ENCODE measurements at places on chromosomes 6 and 20.
A peak's percentile ranks its signal among the peaks of the same experiment; 100 is the strongest.

DNA sequence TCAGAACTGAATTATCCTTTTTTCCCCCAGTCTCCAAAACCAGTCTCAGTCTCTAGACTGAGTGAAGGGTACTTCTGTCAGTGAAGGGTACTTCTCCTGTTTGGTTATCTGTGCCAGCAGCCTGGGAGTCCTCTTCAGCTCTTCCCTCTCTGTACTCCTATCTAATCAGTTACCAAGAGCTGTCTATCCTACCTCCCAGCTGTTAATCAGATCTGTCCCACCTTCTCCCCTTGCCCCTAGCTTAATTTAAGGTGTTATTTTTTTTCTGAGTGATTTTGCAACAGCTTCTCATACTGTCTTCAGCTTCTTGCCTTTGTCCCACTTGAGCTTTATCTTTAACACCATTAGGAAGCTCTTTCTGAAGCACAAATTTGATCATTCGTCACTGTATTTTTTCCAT lies 491.9 kb upstream of the SOX4 start:
- peak; percentile 30 for DNase-seq

DNA sequence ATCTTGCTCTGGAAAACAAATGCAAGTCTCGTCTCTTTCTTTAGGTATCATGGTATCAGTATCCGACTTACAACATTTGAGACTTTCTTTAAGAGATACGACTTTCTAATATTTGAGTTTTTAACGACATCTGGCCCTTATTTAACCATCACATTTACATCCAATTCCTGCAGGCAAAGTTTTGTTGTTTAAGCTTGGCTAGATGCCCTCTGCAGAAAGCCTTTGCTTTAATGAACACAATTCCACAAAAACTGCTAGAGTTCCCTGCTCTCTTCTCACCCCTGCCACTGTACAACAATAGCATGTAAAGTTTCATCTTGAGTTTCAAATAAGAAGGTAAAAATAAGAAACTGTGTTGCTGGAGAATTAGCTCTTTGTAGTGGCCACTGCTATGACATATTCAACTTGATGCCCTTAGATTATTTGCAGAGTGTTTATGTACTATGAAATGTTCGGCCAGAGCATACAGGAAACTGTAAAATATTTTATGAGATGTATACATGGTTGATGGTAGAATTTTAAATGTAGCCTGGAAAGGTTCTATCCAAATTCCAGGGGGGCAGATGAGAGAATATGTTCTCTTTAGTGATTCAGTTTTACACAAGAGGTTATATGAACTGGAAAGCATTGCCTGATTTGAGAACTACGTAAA lies 438.6 kb downstream of the CDC5L start:
- no peak for DNase-seq

GRCh38 chr6:67897998-67898607 lies 737.0 kb upstream of the ADGRB3 start:
- no peak for DNase-seq

DNA sequence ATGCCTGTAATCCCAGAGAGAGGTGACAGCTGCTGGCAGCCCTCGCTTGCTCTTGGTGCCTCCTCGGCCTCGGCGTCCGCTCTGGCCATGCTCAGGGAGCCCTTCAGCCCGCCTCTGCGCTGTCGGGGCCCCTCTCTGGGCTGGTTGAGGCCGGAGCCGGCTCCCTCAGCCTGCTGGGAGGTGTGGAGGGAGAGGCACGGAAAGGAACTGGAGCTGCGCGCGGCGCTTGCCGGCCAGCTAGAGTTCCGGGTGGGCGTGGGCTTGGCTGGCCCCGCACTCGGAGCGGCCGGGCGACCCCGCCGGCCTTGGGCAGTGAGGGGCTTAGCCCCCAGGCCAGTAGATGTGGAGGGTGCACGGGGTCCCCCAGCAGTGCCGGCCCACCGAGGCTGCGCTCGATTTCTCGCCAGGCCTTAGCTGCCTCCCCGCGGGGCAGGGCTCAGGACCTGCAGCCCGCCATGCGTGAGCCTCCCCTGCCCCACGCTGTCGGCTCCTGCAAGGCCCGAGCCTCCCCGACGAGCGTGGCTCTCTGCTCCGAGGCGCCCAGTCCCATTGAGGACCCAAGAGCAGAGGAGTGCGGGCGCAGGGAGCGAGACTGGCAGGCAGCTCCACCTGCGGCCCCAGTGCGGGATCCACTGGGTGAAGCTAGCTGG lies 34.6 kb downstream of the C6orf52 start:
- no peak for DNase-seq

DNA sequence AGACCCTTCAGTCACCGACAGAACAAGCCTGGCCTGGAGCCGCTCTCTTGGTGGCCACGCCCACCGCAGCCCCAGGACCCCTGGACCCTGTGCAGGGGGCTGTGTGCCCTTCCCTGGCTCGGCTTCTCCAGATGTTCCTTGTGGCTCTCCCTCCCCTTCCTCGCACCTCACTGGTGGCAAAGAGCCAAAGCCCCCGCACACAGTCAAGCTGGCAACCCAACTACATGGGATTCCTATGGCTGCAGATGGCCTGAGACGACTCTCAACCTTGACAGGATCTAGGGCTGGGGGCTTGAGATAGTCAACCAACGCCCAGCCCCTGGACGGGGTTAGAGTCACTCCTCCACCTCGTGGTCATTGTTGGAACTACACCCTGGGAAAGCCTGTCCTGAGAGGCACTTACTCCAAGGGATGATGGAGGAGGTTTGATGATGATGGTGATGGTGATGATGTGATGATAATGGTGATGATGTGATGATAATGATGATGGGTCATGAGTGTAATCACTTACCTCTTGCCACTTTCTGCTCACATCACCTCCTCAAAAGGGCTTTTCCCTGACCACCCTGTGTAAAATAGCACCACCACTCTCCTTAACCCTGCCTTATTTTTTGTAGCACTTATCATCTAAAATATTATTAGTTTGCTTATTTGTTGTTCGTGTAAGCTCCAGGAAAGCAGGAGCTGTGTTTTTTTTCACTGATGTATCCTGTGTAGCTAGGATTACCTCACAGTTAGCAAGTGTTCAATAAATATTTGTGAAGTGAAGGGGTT lies 278.4 kb downstream of the LRFN2 start:
- DNase-seq, result peak; percentile 49

DNA sequence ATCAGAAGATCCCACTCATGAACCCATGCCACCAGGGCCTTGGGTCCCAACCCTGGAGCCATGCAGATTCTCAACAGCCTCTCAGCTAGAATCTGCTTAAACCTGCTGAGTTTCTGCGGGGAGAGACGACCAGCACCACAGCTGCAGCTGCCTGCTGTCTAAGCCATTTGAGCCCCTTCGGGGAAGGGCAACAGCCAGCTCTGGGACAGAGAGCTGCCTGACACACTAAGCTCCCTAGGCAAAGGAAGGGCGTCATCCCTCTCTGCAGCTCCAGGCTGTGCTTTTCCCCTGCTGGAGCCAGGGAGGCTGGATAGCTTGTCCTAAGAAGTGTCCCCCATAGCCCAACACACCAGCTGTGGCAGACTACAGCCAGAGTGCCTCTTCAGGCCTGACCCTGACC lies 182.5 kb downstream of the OTOR start:
- DNase-seq, result no peak

GRCh38 chr6:93105017-93105416 lies 314.3 kb downstream of the EPHA7 start:
- no peak for DNase-seq

DNA sequence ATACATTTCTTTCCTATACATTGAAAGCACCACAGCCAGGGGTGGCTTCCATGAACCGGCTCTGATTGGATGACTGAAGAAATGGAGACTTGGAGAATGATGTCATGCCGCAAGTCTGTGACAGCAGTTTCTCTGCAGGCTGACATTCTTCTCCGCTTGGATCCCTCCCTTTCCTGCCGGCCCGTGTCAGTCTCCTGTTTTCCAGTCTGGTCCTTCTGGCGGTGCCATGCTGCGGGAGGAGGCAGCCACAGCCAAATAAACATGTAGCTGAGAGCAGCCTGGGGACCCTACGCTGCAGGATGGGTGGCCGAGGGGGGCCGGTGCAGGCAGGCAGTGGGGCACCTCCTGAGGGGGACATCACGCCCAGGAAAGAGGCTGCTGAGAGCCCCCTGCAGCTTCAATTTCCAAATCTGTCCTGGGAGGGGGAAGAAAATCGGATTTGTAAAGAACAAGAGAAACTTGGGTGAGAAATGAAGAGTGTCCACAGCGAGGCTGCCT lies 178.0 kb downstream of the TAF4 start:
- no peak for DNase-seq

- no peak for DNase-seq
These were observed 233.2 kb upstream of the SOX4 start for GRCh38 chr6:21360336-21360735.

GRCh38 chr6:35569011-35569461 lies 56.3 kb upstream of the TULP1 start:
- no peak for DNase-seq

- DNase-seq, result no peak
These were observed 60.1 kb downstream of the QKI start for GRCh38 chr6:163474581-163474980.

GRCh38 chr6:140314682-140315081 lies 940.2 kb upstream of the CITED2 start:
- no peak for DNase-seq

GRCh38 chr20:59788196-59788735 lies 145.2 kb downstream of the SYCP2 start:
- DNase-seq, result no peak

DNA sequence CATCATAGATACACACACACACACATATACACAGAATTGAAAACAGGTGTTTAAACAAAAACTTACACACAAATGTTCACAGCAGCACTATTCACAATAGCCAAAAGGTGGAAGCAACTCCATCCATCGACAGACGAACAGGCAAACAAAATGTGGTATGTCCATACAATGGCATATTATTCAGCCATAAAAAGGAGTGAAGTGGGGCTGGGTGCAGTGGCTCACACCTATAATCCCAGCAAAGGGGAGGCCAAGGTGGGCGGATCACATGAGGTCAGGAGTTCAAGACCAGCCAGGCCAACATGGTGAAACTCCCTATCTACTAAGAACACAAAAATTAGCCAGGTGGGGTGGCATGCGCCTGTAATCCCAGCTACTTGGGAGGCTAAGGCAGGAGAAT lies 80.3 kb downstream of the CHD6 start:
- no peak for DNase-seq

- DNase-seq, result no peak
These were observed 151.9 kb downstream of the CDKAL1 start for GRCh38 chr6:20686142-20686541.

GRCh38 chr20:38354227-38354626 lies 7.9 kb downstream of the LBP start:
- DNase-seq, result no peak

DNA sequence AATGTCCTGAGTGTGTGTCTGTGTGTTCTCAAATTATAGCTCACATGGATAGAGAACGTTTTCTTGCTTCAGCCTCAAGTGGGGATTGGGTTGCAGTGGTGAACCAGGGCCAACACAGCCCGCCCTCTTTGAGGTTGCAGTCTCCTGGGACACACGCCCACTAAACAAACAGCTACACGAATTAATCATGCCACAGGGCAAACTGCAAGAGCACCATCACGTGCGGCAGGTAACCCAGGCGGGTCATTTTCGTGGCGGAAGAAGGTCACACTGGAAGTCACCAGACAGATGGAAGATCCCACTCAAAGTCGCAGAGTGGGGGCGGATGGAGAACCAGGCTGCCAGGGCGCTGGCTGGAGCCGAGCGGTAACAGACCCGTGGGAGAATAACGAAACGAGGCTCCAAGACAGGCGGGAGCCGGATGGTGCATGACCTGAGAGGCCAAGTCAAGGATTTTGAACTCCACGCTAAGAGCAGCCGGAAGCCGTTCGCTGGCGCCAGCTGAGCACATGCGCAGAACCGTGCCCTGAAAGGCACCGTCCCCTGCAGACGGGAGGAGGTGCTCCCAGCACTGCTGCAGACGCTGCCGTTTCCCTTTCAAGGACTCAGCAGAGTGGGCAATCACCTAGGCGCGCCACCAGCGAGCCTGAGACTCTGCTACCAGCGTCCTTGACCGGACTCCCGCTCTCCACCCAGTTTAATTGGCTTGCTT lies 10.7 kb downstream of the DLL1 start:
- peak; percentile 99 for DNase-seq

DNA sequence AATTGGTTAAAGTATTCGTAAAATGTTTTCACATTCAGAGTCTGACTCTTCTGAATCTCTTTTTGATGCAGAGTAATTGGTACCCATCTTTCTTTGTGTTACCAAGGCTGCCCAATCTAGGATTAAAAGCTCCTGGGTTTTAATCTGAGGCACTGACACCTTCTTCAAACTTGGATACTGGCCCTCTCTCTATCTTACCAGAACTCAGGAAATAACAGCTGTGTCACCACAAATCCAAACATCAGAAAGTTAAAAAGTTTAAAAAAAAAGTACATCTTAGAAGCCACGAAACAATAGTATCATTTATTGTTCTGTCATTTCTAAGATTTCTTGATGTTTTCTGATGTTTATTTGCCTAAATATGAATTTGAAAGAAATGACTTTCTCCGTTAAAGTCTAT lies 255.5 kb upstream of the RUNX2 start:
- DNase-seq, result no peak

- DNase-seq, result peak; percentile 20
These were observed 105.9 kb downstream of the GJA10 start for GRCh38 chr6:89999945-90000825.

GRCh38 chr6:34067814-34068213 lies 78.1 kb downstream of the GRM4 start:
- DNase-seq, result no peak

DNA sequence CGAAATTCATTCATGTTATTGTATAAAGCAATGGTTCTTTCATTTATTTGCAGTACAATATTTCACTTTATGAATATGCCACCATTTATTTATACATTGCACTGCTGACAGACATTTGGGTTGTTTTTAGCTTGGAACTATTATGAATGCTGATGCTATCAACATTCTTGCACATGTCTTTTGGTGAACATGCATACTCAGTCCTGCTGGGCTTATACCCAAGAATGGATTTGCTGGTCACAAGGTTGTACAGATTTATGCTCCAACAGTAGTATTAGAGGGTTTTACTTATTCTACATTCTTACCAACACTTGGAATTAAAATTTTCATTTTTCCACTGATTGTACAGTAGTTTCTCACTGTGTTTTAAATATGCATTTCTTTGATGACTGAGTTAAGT lies 126.2 kb downstream of the PTPRK start:
- no peak for DNase-seq

DNA sequence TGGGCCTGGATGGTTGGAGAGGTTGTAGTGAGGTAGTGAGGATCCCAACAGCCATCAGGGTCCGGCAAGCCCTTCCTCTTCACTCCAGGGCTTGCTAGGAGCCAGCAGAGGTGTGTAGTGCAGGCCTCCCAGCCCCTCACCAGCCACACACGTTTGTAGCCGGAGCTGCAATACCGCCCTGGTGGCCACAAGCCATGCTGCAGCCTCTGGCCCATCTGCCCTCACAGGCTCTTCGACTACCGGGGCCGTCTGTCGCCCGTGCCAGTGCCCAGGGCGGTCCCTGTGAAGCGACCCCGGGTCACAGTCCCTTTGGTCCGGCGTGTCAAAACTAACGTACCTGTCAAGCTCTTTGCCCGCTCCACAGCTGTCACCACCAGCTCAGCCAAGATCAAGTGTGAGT lies 36.4 kb downstream of the EIF2S2 start:
- DNase-seq, result no peak
